ENCODE measurements at places on chromosomes 3 and 15.

DNA sequence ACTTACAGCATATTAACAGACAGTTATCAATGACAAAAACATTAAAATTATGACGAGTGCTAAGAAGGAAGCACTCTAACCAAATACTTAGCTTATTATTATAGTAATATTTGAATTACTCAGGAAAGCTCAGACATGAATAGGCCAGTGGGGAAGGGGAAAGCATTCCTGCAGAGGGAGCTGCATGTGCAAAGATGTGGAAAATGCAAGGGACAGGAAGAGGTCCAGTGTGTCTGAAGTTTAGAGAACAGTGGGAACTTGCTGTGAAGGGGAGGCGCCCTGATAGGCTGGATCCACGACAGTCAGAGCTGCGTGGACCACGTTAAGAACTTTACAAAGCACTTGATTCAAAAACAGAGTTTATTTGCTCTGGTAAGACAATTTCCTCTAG lies 1.2 kb upstream of the SPICE1 start:
- DNase-seq = peak; percentile 8

GRCh38 chr3:12115849-12116248 lies 42.9 kb downstream of the TIMP4 start:
- no peak for DNase-seq

- no peak for DNase-seq
These were observed 86.2 kb downstream of the FBN1 start for GRCh38 chr15:48559285-48559684.

DNA sequence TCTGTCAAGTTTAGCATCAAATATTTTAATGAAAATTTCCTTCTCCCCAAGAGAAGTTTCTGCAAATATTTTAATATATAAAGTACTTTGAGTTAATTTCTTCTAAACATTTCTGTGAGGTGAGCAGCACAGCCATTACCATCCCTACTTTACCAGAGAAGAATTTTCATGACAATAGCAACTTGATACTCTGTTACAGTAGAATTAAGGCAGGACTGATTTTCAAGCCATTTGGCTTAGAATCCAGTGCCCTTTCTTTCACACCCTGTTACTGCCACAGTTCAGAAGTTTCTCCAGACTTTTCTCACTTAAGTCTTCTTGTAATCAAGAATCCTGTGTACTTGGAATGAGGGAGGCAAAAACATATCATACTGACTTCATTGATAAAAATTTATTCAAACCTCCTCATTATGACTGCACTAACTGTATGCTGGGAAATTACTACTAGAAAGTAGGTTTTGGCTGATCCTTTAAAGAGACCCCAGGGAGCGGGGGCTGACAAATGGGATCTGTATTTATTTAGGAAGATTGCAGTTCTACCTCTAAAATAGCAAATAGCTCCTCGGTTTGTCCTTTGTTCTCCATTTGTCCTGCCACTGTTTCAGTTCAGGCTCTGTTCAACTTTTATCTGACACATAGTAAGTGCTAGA lies 557.0 kb upstream of the SGO1 start:
- DNase-seq = no peak

- no peak for DNase-seq
These were observed 31.3 kb downstream of the CMTM7 start for GRCh38 chr3:32422943-32423342.

DNA sequence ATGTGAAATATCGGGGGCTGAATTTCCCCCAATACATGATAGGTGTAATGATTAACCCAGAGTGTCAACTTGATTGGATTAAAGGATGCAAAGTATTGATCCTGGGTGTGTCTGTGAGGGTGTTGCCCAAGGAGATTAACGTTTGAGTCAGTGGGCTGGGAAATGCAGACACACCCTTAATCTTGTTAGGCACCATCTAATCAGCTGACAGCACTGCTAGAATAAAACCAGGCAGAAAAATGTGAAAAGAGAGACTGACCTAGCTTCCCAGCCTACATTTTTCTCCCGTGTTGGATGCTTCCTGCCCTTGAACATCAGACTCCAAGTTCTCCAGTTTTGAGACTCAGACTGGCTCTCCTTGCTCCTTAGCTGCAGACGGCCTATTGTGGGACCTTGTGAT lies 247.8 kb downstream of the OTOL1 start:
- DNase-seq = no peak

DNA sequence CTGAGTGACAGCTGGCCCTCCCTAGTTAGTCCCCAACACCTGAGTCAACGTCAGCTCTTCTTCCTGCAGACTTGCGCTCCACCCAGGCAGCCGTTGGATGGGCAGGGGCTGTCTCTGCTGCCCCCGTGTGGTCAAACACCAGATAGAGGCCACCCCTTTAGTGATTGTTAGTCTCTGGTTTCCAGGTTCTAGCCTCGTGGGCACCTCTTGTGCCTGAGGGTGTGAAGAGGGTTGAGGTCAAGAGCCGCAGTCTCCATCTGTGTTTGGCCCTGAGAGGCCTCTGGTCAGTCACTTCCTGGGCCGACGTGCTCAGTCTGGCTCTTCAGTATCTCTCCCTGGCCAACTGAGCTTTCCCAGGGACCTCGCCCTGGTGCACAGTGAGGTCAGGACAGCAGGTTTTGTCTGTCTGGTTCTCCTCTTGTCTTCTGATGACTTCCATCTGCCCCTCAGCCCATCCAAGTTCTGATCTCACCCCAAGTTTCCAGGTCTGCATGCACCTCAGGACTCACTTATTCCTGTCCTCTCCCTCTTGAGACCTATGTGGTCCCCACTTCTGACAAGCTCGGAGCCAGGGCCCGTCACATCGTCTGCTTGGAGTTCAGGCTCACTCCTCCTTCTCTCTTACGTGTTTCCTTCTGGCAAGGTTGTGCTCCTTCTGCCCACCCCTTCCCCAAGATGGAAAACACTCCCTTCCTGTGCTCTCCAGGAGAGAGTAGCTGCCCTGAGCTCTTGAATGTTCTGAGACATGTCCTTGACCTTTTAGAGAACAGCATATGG lies 20.9 kb downstream of the CD276 start:
- peak; percentile 34 for DNase-seq
